ENCODE measurements at places on chromosomes 16 and 17.

DNA sequence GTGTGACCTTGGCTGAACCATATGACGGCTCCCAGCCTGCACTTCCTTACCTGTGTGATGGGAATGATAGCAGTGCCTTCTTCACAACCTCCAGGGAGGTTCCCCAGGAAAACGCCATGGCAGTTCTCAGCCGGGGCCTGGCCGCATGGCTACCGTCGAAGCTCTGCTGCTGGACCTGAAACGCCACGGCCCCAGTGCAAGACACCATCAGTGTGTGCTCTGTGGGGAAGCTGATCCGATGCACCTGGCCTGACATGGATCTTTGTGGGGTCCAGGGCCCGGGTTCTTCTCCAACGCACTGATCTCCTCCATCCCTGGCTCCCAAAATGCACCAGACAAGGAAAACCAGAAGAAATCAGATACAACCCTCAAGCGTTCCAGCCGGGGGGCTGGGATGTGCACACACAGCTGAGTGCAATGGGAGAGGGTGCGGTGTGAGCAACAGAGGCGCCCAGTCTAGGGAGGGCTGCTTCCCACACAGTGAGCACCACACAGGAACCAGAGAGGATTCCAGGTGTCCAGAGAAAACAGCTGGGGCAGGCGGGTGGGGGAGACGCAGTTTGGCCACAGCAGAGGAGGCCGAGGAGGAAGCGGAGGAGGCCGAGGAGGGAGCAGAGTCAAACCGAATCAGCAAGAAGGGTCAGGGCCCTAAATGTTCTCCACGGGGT, 54.3 kb upstream of the ZNF469 start:
- no peaks in the 10 kb centered on the region for H3K36me3 ChIP-seq
- no peak overlapping the region for H3K27ac ChIP-seq
- no peak overlapping the region for H3K4me3 ChIP-seq
- peaks cover 4% of the 10 kb centered on the region for H3K27me3 ChIP-seq
- DNase-seq: no peak
- H3K4me1 ChIP-seq: peaks cover under 1% of the 10 kb centered on the region

- H3K4me1 ChIP-seq: no peaks in the 10 kb centered on the region
- H3K36me3 ChIP-seq: peaks cover 24% of the 10 kb centered on the region
- H3K27me3 ChIP-seq: no peaks in the 10 kb centered on the region
- DNase-seq: no peak
Observed at GRCh38 chr16:1667916-1668315, 10.2 kb upstream of the JPT2 start.

GRCh38 chr16:78686601-78687000, 587.1 kb downstream of the WWOX start:
- no peaks in the 10 kb centered on the region for H3K4me1 ChIP-seq
- H3K36me3 ChIP-seq: no peaks in the 10 kb centered on the region
- DNase-seq: no peak
- H3K27ac ChIP-seq: no peak overlapping the region
- no peak overlapping the region for H3K4me3 ChIP-seq
- H3K27me3 ChIP-seq: no peaks in the 10 kb centered on the region

DNA sequence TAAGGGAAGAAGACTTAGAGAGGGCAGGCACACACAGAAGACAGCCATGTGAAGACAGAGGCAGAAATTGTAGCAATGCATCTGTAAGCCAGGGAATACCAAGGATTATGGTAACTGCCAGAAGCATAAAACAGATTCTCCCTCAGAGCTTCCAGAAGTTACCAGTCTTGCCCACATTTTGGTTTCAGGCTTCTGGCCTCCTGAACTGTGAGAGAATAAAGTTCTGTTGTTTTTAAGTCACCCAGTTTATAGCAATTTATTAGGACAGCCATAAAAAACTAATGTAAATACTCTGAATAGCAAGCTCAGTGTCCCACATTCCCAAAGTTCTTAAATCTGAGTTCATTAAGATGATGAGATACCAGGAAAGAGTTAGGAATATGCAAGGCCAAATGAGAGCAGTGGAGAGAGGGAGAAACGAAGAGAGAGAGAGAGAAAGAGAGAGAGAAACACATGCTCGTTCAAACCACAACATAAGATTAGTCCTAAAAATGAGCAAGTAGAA, 123.4 kb downstream of the HS3ST3A1 start:
- no peaks in the 10 kb centered on the region for H3K4me1 ChIP-seq
- no peak overlapping the region for H3K27ac ChIP-seq
- DNase-seq: no peak
- H3K36me3 ChIP-seq: no peaks in the 10 kb centered on the region
- peaks cover 14% of the 10 kb centered on the region for H3K27me3 ChIP-seq

DNA sequence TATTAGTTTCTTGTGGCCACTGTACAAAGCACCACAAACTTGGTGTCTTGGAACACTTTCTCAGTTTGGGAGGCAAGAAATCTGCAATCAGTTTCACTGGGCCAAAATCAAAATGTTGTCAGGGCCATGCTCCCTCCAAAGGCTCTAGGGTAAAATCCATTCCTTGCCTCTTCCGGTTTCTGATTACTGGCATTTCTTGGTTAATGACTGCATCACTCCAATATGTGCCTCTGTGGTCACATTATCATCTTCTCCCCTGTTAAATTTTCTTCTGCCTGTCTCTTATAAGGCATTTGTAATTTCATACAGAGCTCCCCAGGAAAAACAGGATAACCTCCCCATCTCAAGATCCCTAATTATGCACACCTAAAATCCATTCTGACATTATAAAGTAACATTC, 34.8 kb downstream of the ZNF287 start:
- peaks cover 15% of the 10 kb centered on the region for H3K4me1 ChIP-seq
- H3K4me3 ChIP-seq: no peak overlapping the region
- DNase-seq: no peak
- H3K36me3 ChIP-seq: no peaks in the 10 kb centered on the region
- peaks cover 9% of the 10 kb centered on the region for H3K27me3 ChIP-seq

DNA sequence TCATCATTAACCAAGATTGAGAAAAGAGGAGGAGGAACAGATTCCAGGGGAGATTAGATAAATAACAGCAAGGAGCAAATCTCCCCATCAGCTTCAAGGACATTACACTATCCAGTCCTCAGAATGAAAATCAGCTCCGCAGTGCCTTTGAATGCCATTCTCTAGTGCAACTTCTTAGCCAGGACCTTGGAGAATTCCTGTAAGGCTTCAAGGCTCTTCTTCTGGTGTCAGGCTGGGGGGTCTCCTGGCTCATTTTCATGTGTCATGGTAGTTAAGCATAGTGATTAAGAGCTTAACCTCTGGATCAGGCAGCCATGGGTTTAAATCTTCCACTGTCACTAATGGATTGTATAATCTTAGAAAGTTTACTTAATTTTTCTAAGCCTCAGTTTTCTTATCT, 137.3 kb upstream of the CCL2 start:
- H3K27ac ChIP-seq: no peak overlapping the region
- no peak overlapping the region for H3K4me3 ChIP-seq

- H3K4me3 ChIP-seq: no peak overlapping the region
- DNase-seq: no peak
Observed at GRCh38 chr17:17515934-17516930, 20.0 kb upstream of the RASD1 start.

DNA sequence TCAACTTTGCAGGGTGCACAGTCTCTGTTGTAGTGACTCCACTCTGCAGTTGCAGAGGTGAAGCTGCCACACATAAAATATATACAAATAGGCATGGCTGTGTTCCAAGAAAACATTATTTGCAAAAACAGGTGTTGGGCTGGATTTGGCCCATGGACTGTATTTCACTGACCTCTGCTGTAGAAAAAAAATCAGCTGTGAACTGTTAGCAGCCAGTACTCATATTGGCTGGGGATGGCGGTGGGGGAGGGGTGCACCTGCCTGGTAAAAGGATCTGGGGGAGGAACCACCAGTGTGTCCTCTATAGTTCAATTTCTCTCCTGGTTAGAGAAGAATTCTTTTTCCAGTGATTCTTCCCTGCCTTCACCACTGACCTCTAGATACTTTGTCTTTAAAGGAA, 50.0 kb downstream of the SHISA9 start:
- H3K36me3 ChIP-seq: no peaks in the 10 kb centered on the region
- no peak overlapping the region for H3K27ac ChIP-seq
- peaks cover 13% of the 10 kb centered on the region for H3K27me3 ChIP-seq
- no peak for DNase-seq
- no peaks in the 10 kb centered on the region for H3K4me1 ChIP-seq
- no peak overlapping the region for H3K4me3 ChIP-seq

GRCh38 chr17:20992416-20992815, 50.4 kb downstream of the USP22 start:
- no peaks in the 10 kb centered on the region for H3K27me3 ChIP-seq
- H3K36me3 ChIP-seq: no peaks in the 10 kb centered on the region
- H3K27ac ChIP-seq: no peak overlapping the region
- no peak for DNase-seq
- no peaks in the 10 kb centered on the region for H3K4me1 ChIP-seq
- no peak overlapping the region for H3K4me3 ChIP-seq

DNA sequence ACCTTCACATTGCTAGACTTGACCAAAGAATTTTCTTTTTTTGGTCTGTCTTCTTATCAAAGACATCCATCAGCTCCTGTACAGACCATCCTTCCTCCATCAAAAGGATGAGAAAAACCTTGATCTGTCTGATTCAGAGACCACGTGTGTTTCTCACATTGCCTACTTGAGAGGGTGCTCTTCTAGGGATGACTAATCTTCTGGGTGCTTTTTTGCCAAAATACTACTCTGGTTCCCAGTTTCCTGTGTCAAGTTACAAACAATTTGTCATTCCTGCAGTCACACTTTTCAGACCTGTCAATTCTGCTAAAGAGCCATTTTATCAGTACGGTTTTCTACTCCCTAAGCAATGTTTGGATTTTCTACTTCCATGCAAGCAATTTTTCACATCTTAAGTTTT, 492.2 kb downstream of the CDH11 start:
- DNase-seq: no peak
- no peaks in the 10 kb centered on the region for H3K27me3 ChIP-seq
- no peaks in the 10 kb centered on the region for H3K4me1 ChIP-seq
- no peak overlapping the region for H3K4me3 ChIP-seq

DNA sequence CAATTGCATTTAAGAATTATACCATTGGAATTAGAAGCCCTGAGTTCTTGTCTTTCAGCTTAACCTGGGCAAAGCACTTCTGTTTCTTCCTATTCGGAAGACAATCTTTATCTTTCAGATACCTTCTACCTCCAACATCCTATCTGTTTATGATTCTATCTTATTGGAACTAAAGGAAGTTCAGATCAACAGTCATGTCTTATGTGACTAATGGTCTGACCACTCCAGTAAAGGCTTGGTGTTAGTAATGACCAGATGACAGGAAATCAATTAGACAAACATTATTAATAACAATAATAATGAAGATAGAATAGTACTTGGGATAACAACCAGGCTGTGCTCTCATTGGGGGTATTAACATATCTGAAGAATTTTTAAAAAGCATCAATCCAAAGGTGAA, 11.3 kb downstream of the HS3ST3A1 start:
- H3K27me3 ChIP-seq: no peaks in the 10 kb centered on the region
- H3K4me1 ChIP-seq: peaks cover 5% of the 10 kb centered on the region
- no peaks in the 10 kb centered on the region for H3K36me3 ChIP-seq
- no peak overlapping the region for H3K4me3 ChIP-seq
- no peak for DNase-seq
- no peak overlapping the region for H3K27ac ChIP-seq

GRCh38 chr16:82715833-82716232, 89.1 kb downstream of the CDH13 start:
- no peak overlapping the region for H3K27ac ChIP-seq
- no peaks in the 10 kb centered on the region for H3K4me1 ChIP-seq
- no peak overlapping the region for H3K4me3 ChIP-seq
- H3K36me3 ChIP-seq: no peaks in the 10 kb centered on the region

DNA sequence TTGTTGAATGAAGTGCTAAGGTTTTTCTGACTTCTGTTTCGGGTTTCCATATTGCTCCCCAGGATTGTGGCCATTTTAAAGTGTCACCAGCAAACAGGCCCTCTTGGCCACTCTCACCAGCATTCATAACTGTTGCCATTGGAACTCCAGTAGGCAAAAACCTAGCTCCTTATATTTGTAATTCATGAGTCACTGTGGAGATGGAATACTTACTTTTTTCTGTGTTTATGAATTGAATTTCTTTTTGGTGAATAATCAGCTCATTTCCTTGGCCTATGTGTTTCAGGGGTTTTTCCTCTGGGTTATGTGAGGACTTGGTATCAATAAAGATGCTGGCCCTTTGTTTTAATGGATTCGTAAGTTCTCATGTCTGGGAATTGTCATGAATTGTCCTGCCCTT, 255.1 kb downstream of the SNX29 start:
- H3K27ac ChIP-seq: no peak overlapping the region
- no peak for DNase-seq
- no peak overlapping the region for H3K4me3 ChIP-seq
- H3K36me3 ChIP-seq: no peaks in the 10 kb centered on the region
- H3K27me3 ChIP-seq: no peaks in the 10 kb centered on the region

DNA sequence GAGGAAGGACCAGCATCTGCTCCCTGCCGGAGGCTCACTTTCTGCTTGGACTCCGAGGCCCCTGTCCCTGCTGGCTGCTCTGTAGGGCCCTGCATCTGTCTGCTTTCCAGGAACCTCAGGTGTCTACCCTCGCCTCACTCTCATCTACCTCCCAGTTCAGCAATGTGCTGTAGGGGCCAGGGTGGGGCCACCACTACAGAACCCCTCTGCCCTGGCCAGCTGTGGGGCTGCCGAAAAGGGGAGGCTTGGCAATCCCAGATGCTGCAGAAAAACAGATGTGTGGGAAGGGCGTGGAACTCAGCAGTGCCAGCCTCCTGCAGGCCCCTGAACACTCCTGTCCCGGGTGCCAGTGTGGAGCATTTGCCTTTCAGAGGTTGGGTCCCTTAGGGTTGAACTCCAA, 80.1 kb upstream of the ZNF469 start:
- no peak for DNase-seq
- H3K36me3 ChIP-seq: no peaks in the 10 kb centered on the region
- no peak overlapping the region for H3K27ac ChIP-seq
- peaks cover 7% of the 10 kb centered on the region for H3K27me3 ChIP-seq

GRCh38 chr16:80161799-80162739, 378.7 kb upstream of the DYNLRB2 start:
- H3K4me3 ChIP-seq: no peak overlapping the region
- no peaks in the 10 kb centered on the region for H3K36me3 ChIP-seq
- H3K27ac ChIP-seq: no peak overlapping the region
- H3K4me1 ChIP-seq: no peaks in the 10 kb centered on the region
- H3K27me3 ChIP-seq: no peaks in the 10 kb centered on the region

GRCh38 chr16:55568207-55568606, 1.7 kb downstream of the CAPNS2 start:
- H3K27ac ChIP-seq: no peak overlapping the region
- DNase-seq: no peak
- no peaks in the 10 kb centered on the region for H3K4me1 ChIP-seq
- no peak overlapping the region for H3K4me3 ChIP-seq
- peaks cover 10% of the 10 kb centered on the region for H3K27me3 ChIP-seq

GRCh38 chr16:11794996-11795886, 1.8 kb downstream of the ZC3H7A start:
- H3K36me3 ChIP-seq: peaks cover 49% of the 10 kb centered on the region
- peaks cover 76% of the 10 kb centered on the region for H3K4me1 ChIP-seq
- peak overlapping the region; percentile 89 for H3K27ac ChIP-seq
- no peak for DNase-seq

- H3K36me3 ChIP-seq: no peaks in the 10 kb centered on the region
- no peak overlapping the region for H3K27ac ChIP-seq
- peaks cover 43% of the 10 kb centered on the region for H3K4me1 ChIP-seq
- peak; percentile 94 for DNase-seq
Observed at GRCh38 chr17:48724251-48725003, 1.4 kb downstream of the PRAC2 start.
